Stimulated activated CD8-positive, alpha-beta memory T cell treated with anti-CD3 and anti-CD28 coated beads, Interleukin-12 subunit alpha, Interleukin-12 subunit beta, amount 100 ng/mL, for 4 hours (primary cell): ENCODE measurements at places on chromosomes 4 and X.

GRCh38 chrX:24676403-24677024 is 17.2 kb upstream of the POLA1 start:
- DNase-seq = no peak

GRCh38 chr4:38001927-38002326 is 41.7 kb downstream of the PTTG2 start:
- DNase-seq = no peak

DNA sequence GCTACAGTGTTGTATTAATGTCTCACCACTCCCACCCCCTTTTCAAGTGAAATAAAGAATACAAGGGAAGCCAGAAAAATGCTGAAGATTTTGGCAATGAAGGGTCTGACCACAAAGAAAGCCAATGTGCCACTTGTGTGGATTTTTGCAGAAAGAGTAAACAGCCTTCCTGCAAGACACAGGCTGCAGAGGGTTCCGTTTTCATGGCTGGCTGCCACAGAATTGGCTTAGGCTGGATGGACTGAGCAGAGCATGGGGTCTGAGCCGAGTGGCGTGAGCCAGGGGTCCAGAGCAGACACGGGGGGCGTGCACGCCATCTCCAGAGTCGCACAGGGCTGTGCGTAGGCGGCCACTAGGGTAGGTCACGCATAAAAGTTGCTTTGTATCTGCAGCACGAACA is 69.2 kb downstream of the MTNR1A start:
- DNase-seq = no peak

DNA sequence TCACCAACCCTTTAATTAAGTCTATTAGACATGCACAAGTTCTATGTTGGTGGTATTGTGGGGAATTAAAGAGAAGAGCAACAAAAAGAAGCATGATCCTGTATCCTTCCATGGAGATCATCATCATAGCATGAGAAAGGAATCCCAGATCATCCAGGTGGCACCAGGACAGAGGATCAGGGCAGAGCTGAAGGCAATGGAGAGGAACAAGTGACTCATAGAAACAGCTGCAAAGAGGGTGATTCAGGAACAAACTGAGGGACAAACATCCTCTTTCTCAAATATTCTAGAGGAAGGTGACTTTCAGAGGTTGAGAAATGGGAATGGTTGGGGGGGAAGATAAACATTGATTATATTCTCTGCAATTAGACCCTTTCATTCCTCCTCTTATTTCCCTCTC is 105.5 kb upstream of the OTUD4 start:
- DNase-seq = no peak

- no peak for DNase-seq
Measured at GRCh38 chrX:41912923-41913322, 10.4 kb downstream of the CASK start.

GRCh38 chrX:54570332-54570731 is 40.3 kb downstream of the GNL3L start:
- no peak for DNase-seq

GRCh38 chr4:58477950-58478349 is 1367.8 kb upstream of the IGFBP7 start:
- DNase-seq = no peak

- no peak for DNase-seq
Measured at GRCh38 chr4:186666252-186666651, 57.4 kb downstream of the FAT1 start.

DNA sequence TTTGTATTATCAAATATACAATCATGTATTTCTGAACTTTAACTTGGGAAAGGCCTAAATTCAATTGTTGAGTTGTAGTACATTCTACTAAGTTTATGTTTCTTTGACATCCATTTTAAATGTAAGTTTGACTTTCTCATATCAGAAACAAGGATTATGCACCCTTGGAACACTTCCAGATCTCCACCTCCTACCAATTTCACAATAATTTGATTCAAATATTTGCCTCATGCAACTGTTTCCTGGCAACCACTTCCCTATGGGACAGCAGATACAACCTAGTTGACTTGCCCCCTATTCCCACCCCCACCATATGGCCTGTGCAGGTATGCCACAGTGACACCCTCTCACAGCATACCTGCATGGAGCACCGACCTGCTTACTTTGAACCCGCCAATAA is 506.4 kb upstream of the PABPC4L start:
- DNase-seq = no peak

- no peak for DNase-seq
Measured at GRCh38 chr4:26406346-26406975, 83.8 kb downstream of the CCKAR start.

- DNase-seq = no peak
Measured at GRCh38 chr4:138510053-138510452, 267.9 kb upstream of the SLC7A11 start.

GRCh38 chr4:76892601-76893000 is 5.3 kb downstream of the SOWAHB start:
- DNase-seq = no peak

DNA sequence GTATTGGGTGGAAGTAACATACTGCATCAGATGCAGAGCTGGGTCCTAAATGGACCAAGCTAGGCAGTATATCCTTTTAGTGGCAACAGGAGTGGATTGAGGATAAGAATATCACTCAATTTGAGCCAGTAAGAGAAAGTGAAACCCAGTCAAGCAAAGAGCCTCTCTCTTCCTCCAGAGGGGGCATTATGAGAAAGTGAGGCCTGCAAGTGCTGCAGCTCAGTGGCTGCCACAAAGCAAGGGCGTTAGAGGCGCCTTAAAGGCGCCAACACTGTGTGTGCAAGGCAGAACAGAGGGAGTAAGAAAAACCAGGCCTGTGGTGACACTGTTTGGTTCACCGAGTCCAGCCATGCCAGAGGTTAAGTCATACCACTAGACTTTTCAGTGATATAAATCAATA is 17.5 kb downstream of the STX18 start:
- DNase-seq = peak; percentile 22

DNA sequence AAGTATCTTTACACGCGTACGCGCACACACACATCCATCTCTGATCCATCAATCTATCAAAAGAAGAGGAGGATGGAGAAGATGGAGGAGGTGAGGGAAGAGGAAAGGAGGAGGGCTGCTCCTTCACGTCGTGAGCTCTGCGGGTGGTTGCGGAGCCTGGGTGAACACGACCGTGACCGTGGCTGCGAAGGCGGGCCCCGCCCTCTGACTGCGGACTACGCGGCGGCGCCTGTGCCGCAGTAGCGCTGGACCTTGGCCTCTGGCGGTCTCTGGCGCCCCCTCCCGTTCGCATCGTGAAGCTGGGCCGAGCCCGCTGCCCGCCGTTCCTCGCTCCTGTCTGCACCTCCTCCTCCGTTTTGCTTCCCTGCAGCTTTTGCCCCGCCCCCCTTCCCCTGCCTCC is 37.7 kb upstream of the ARAF start:
- peak; percentile 61 for DNase-seq

DNA sequence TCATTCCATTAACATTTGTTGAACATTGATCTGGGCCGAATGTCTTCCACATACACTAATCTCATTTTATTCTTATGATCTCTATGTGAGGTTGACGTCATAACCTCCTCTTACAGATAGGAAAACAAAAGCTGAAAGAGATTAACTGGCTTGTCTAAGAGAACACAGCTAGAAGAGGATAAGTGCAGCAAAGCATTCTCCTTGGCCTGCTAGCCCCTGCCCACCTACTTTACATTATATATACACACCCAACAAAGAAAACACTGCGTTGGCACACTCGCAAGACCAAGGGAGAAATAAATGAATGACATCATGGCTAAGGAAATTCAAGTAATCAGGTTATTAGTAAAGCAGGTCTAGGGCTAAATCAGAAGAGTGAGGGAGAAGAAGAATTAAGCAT is 138.4 kb downstream of the PARM1 start:
- no peak for DNase-seq

DNA sequence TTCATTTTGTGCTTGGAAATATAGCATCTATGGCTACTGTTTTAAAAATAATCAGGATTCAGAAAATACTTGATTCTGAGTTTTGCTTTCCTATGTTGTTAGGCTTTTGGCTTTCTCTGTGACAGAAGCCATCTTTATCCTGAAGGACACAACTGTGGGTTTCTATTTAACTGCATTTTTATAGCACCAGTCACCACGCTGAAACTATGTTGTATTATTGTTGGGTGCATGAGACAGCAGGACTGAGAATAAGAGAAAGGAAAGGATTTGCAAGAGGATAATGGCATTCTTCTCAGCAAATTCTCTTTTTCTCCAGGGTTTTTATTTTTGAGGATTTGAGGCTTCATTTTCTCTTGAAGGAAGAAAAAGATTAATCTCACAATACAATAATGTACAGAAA is 10.1 kb upstream of the NEUROG2 start:
- DNase-seq = no peak

DNA sequence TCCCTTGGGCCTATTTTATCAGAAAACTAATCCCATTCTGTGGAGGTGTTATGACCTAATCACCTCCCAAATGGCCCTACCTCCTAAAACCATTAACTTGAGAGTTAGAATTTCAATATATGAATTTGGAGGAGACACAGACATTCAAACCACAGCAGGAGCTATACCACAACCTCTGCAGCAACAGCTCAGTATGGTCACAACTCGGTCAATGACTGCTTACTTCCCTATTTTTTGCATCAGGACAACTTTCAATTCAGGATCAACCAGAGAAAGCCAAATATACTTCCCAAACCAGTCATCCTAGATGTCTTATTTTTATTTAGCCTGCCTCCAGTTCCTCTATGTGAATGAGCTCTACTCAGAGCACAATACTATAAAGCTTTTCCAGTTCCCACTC is 11.3 kb upstream of the SMARCA5 start:
- DNase-seq = no peak

GRCh38 chr4:3287271-3287971 is 5.4 kb upstream of the RGS12 start:
- DNase-seq = no peak

DNA sequence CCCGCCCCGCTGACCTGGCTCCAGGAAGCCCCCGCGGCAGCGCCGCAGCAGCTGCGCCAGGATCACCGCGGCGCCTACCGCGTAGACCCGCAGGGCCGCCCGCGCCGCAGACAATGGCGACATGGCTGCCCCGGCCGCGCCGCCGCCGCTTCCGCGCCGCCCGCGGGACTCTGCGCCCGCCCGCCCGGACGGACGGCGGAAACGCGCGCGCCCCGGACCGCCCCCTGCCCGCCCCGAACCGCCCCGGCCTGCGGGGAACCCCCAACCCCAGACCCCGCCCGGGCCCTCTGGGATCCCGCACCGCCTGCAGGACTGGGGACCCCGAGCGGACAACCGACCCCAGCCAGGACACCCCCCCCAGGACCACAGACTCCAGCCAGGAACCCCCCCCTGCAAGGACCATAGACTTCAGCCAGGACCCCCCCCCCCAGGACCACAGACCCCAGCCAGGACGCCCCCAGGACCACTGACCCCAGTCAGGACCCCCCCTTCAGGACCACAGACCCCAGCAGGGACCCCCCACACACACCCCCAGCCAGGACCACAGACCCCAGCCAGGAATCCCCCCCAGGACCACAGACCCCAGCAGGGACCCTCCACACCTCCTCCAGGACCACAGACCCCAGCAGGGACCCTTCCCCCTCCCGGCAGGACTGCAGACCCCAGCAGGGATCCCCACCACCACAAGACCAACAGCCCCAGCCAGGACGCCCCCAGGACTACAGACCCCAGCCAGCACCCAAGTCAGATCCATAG is at the start of the genes DHRSX and ZBED1:
Gene DHRSX (minus strand): TSS at position 174 of the 756 bp plus-strand sequence. CDS start 51 bp downstream, at position 123.
Gene ZBED1 (minus strand): TSS at position 174 of the 756 bp plus-strand sequence. CDS start 10,257 bp downstream, outside the sequence.
- peak; percentile 17 for DNase-seq

GRCh38 chrX:55056820-55057674 is 17.8 kb upstream of the PAGE2B start:
- no peak for DNase-seq

DNA sequence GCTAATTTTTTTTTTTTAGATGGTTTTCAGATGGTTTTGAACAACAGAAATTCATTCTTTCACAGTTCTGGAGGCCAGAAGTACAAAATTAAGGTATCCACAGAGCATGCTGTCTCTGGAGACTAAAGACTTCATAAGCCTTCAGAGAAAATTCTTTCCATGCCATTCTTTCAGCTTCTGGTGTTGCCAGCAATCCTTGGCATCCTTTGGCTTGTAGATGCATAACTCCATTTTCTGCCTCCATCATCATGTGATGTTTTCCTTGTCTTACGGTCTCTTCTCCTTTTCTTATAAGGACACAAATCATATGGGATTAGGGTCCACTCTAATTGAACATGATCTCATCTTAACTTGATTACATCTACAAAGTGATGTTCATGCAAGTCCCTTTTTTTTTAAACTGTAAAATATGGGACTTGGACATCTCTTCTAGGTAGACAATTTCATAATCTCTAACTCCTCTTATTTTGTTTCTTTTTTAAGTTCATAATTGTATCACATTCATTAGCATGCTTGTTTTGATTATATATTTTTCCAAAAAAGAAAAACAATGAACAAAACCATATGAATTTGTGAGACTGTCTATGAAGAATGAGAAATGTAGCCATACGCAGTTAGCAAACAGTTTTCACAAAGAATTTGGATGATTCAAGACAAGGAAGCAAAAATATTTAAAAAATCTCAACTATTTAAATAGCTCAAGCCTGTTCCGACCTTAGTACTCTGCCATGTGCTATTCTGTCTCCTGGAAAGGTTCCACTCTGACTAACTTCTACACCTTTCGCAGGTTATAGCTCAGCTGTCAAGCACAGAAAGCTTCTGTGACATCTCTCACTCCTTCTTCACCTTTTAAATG is 53.1 kb upstream of the GIMD1 start:
- no peak for DNase-seq

DNA sequence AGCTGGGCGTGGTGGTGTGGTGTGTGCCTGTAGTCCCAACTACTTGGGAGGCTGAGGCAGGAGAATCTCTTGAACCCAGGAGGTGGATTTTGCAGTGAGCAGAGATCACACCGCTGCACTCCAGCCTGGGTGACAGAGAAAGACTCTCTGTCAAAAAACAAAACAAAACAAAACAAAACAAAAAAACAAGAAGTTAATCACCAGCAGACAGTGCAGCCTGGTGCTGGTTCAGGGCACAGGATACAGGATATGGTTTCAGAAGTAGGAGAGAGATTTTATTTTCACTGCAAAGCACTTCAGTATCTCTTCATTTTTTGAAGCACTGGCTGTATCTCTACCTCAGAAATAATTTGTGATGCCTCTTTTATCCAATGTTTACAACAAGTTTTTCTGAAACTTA is 1222.9 kb upstream of the PRKX start:
- DNase-seq = no peak

GRCh38 chr4:5592272-5592671 is 116.1 kb downstream of the EVC2 start:
- DNase-seq = no peak

DNA sequence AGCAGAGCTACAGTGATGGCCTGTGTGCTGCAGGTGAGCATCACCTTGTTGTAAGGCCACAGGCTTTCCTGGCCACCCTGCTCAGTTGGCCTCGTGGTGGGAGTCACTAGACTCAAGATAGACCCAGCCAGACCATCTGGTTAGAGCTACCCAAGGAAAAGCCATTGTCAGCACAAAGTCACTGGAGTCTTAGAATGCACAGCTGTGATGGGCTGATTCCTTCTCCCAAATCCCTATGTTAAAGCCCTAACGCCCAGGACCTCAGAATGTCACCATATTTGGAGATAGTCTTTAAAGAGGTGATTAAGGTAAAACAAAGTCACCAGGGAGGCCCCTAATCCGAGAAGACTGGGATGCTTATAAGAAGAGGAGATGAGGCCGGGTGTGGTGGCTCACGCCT is 173.4 kb downstream of the DHRSX start:
- DNase-seq = no peak

GRCh38 chrX:152640034-152640818 is 2.5 kb downstream of the GABRQ start:
- no peak for DNase-seq
